Mesothelial cell of epicardium (in vitro differentiated cells): ENCODE measurements at places on chromosomes 5 and 9. TPM values are rescaled to one million over a fixed set of nuclear protein-coding genes. Genes with fewer than 3 reads are reported as not detected.

ABLIM3 gene
- 0.24 to 0.27 TPM (median 0.25 TPM) in 3 replicates for total RNA-seq

INSL4 gene
- total RNA-seq = not detected in 3 replicates

FAM78A gene
- total RNA-seq = 0.54 to 0.80 TPM (median 0.64 TPM) in 3 replicates

SHB gene
- total RNA-seq = 33.7 to 35.5 TPM (median 35.4 TPM) in 3 replicates
